DMS79 treated with DMSO at 0.1 percent for 48 hours (cell line): ENCODE measurements at places on chromosomes 6 and 20.
A peak's percentile ranks its signal among the peaks of the same experiment; 100 is the strongest.

- DNase-seq: peak; percentile 61
Measured at GRCh38 chr20:63101781-63102720, 95.3 kb upstream of the BHLHE23 start.

DNA sequence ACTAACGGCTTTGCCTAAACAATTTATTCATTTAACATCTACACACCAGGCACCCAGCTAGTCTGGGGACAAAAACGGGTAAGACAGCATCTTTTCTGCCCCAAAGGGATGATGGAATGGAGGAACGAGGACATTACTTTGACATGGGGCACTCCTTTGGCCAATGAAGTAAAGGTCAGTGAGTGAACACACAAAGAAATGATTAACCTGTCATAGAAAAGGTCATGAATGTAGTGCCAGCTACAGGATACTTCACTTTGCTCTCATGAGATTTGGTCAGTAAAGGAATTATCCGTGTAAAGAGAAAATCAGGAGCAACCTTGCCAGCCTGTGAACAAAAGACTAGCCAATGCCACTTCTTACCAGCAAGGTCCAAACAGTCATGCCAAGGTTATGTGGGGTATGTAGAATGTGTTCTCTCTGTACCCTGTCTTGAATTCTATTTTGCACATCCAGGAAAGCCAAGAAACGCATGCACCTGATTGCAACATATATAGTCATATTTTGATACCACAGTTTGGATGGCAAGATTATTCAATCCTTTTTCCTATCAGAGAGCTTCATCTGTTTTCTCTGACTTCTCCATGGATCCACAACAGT lies 145.3 kb downstream of the GMPR start:
- DNase-seq: no peak

GRCh38 chr6:45586216-45587171 lies 208.8 kb upstream of the SUPT3H start:
- no peak for DNase-seq

DNA sequence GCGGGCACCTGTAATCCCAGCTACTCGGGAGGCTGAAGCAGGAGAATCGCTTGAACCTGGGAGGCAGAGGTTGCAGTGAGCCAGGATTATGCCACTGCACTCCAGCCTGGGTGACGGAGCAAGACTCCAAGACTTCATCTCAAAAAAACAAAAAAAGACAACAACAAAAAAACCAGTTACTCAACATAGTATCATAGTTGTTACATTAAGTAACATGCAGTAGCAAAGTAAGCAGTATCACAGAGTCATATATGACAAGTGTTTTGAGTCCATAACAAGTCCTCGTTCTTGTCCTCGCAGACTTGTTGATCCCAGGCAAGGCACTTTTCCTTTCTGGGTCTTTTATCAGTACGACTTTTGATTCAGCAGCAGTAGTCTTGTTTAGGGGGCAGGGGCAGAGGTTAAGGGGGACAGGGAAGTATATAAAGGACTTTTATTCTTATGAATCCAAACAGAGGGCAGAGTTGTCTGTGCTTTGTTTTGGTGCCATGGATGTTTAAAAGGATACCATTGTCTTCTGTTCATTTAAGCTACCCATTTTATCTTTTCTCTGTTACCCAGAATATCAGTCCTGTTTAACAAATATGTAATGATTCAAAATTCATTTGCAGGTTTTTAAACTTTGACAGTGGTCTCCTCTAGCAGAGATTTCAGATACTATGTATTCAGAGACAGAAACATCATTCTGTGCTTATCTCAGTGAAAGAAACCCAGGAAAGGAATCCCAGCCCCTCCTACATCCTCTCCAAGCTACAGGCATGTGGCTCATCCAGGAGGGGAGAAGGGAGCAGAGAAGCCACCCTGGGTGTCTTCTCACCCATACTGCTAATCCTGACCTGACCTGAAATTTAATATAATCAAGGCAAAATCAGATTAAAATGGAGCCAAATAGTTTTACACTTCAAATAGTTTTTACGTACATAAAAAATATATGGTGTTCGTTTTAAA lies 137.9 kb upstream of the EDN1 start:
- no peak for DNase-seq

GRCh38 chr6:30722280-30723112 lies 2.3 kb downstream of the TUBB start:
- peak; percentile 54 for DNase-seq

- no peak for DNase-seq
Measured at GRCh38 chr20:3092611-3093379, 8.3 kb upstream of the AVP start.

- DNase-seq: no peak
Measured at GRCh38 chr6:47147836-47148344, 105.8 kb upstream of the ADGRF1 start.

- no peak for DNase-seq
Measured at GRCh38 chr20:59145924-59146779, 17.5 kb upstream of the ZNF831 start.

DNA sequence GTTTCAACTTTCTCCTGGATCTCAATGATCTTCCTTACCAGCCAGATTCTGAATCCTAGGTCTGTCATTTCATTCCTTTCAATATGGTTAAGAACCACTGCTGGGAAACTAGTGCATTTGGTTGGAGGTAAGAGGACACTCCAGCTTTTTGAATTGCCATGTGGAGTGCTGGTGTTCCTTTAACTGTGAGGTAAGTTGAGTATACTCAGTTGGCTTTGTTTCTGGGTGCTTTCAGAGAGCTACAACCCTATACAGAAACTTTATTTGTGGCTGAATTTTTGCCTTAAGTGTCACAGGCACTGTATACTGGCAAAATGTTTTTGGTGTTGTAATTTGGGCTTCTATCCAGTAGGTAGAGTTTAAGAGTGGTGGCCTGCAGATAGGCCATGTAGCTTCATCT lies 175.8 kb downstream of the TBC1D32 start:
- no peak for DNase-seq

DNA sequence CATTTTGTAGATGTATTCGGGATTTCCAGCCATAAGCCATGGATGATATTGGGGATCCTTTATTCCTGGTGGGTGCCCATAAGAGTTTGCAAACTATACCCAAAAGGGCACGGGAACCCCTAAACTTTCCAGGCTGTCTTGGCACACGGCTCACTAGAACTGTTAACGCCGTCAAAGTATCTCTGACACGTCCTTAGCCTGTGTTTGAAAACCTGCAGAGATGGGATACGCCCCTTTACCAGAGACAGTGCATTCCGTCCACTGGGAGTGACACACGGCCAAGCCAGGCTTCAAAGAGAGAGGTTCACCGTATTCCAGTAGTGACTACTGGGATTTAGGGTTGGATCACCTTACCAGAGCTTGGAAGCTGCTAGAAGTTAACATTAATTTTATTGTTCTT lies 95.0 kb downstream of the THBS2 start:
- DNase-seq: no peak

DNA sequence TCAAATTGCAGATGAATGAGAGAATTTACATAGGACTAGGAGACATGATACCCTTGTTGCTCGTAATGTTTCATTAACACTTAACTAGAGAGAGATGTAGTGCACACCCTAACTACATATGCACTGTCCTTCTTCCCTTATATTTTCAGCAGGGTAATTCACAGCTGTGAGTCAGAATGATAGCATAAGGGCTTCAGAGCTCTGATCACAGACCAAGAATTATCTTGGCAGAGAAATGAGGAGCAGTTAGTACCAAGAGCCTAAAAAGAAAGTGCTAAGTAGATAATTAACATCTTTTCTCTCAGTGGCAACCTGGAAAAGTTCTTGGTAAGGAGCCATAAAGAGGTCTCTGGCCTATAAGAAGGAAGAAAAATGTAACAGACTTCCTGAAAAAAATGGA lies 35.8 kb downstream of the GRIK2 start:
- no peak for DNase-seq

GRCh38 chr6:1912731-1913130 lies 303.0 kb downstream of the FOXC1 start:
- no peak for DNase-seq

DNA sequence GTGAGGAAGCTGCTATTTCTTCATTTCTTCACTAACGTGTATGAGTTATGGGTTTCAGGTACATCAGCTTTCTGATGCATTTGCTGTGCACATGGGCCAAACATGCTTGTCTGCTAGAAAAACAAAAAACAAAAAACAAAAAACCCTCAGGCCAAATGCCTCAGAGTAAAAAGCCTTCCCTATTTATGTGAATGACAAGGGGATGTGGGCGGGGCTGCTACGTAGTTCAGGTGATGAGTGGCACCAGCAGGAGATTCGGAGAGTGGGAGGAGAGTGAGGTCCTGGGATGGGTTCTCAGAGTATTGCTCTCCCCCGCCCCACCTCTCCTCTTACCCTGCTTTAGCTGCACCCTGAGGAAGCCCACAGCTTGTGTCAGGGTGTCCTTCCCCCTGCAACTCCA lies 596.8 kb upstream of the JAG1 start:
- no peak for DNase-seq

DNA sequence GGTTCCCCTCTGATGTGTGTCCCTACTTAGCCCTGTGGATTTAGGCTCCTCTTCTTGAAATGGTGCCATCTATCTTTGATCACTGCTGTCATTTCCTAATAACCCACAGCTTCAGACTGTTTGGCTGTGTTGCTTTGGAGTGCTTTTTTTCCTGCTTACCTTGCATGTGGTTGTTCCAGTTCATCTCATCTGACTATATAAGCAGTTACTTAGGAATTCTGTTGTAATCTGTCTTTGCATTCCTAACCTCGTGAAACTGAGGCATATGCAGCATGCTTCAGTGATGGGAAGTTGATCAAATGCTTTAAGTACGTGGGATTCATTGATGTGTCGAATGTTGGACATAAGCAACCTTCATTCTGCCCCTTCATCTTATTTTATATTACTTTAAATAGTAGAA lies 115.8 kb upstream of the FLRT3 start:
- no peak for DNase-seq

DNA sequence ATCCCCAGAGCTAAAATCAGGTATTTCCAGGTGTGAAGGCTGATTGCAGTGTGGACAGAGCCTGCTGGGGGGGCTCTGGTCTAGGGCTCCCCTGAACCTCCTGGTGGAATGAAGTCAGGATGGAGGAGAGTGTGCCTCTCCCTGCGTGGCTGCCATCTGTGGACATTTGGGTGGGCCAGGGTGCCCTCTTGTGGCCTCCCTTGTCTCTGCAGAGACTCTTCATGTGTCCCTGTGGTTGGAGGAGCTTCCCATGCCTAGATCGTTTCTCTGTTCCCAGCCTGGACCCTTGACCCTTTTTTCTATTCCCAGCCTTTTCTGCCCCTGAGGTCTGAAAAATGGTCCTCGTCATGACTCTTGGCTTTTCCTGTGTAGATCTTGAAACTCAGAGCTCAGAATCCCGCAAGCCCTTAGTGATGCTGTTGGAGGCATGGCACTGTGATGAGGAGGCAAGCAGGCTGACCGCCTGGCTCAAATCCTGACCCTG lies 9.9 kb upstream of the PSMF1 start:
- DNase-seq: peak; percentile 6

DNA sequence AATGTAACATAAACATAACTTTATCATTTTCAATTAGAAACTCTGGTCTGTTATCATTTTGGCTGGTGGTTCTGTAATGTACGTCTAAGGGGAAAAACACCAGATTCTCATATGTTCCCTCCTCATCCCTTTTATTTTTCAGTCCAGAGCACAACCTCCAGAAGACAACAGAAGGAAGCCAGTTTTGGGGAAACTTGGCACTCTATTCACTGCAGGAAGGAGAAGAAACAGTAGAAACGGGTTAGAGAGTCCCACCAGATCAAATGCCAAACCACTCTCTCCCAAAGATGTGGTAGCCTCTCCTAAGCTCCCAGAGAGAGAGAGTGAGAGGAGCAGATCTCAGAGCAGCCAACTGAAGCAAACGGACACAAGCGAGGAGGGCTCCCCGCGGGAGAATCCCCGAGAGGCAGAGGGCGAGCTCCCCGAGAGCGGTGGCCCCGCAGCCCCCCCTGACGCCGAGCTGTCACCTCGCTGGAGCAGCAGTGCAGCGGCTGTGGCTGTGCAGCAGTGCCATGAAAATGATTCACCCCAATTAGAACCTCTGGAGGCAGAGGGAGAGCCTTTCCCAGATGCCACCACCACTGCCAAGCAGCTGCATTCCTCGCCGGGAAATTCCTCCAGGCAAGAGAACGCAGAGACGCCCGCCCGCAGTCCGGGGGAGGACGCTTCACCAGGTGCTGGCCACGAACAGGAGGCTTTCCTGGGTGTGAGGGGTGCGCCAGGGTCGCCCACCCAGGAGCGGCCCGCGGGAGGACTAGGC lies 117.8 kb downstream of the RTN4IP1 start:
- no peak for DNase-seq

DNA sequence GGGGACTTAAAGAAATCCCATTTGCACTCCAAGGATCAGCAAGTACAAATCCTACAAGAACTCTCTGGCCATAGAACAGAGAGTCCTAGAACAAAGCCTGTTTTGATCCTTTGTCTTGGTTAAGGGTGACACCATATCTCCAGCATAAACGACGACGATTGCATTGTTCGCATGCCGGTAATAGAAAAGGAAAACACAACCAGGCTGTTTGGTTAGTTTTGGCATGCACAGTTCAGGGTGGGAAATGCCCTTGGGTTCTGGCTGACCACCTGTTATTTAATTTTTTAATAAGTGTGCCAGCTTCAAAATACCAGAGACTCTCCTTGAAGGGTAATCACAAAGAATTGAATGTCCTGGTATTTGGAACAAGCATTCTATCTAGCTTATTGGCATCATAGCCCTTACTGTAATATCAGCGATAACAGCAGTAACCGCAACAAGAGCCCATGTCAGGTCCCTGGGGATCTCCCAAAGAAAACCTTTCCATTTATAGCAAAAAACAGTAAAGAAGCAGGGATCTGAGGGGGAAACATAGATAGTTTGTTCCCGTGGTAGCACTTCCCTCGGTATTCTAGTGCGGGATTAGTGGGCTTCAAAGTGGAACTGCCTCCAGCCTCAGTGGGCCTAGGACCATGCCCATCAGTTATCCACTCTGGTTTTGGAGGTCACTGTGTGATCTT lies 77.1 kb downstream of the TMEM170B start:
- DNase-seq: no peak

- DNase-seq: no peak
Measured at GRCh38 chr6:134238960-134239795, 78.7 kb downstream of the SGK1 start.

DNA sequence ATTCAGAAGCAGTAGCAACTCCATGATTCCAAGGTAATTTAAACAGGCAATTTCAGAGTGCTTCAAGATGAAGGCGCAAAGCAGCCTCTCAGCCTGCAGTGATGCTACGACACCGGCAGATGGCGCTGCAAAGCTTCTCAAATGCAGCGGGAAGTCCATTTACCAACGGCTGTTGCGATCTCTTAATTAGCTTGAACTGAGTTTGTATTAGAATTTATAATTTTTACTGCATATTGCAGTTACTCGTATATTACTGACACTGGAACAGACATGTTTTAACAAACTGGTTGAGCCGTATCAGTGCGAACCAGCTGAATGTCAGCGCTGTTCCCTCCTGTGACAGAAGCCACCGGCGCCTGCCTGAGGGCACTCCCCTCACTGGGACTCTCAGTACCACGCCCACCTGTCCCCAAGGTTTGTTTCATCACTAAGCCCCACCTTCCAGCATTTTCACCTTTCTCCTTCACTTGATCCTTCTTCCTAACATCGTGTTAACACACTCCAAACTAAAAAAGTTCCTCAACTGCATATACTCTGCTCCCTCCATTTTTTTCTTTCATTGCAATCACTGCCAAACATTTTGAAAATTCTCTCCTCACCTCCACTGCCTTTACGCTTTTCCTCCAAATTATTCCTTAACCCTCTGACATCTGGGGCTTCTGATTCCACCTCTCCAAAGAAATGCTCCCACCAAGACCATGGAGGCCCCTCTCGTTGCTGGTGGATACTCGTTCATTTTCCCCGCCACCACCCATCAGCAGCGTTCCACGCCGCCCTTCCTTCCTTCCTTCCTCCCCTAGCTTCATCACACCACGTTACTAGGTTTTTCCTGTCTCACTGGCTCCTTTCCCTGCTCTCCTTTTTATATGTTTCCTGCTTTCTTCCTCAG lies 14.5 kb downstream of the GNL1 start:
- DNase-seq: peak; percentile 77
